ENCODE measurements at places on chromosomes 11 and 22.

DNA sequence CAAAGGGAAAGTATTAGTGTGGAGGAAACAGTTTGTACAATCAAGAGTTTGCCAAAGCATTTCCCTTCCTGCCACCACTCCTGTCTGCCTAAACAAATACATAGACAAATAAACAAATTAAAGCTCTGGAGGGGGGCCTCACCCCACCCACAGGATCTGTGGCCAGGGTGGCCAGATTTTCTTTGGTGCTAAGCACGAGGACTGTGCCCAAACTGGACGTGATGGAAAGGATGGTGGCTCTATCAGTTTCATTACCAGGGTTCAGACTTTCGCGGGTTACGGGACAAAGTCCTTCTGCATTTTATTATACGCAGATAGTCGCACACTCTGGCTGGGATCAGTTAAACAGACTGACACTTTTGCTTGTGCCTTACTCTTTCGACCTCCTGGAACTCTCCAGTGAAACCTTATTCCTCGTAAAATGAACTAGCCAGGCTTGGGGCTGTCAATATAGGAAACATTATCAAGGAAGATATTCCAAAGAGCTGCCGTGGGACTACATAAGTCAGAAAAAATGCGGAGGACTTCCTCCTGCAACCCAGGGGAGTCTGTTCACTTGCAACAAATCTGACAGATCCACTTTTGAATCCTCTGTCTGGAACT lies 11.2 kb downstream of the BARX2 start:
- no peak for DNase-seq

DNA sequence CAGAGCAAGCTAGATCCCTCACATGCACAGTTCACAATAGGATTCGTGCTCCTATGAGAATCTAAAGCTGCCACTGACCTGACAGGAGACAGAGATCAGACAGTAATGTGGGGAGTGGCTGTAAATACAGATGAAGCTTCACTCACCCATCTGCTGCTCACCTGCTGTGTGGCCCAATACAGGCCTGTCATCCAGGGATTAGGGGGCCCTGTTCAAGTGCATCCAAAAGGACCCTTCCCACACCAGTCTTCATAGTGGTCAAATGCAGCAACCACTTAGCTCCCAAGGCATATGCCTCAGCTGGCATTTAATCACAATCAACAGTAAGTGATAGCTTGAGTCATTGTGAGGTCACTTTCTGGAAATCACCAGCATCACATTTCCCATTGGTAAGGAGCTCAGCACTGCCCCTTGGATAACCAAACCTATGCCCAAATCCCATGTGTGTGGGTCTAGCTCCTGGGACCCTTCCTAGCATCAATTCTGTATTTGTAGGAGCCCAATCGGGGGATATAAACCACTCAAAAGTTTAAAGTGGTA lies 65.6 kb downstream of the OR4C45 start:
- no peak for DNase-seq

DNA sequence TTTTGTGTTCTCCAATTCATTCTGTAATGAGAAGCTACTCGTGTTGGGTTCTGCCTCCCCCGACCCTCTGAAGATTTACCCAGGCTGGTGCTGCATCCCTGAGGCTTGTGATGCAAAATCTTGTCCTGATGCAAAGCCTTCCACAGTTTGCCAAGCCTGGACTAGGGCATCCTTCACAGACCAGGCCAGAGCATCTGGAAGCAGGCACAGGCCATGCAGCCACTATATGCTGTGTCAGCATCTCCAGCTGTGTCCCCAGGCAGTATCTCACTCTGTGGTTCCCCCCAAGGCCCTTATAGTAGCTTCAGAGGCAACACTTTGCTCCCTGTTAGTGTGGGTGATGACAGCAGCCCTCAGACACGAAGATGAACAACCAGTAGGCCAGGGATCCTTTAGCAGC lies 77.3 kb upstream of the RCN1 start:
- DNase-seq: no peak

- DNase-seq: no peak
These were observed 205.6 kb downstream of the ADAMTS15 start for GRCh38 chr11:130653838-130654636.

GRCh38 chr11:94750319-94751217 lies 17.6 kb upstream of the AMOTL1 start:
- DNase-seq: no peak

DNA sequence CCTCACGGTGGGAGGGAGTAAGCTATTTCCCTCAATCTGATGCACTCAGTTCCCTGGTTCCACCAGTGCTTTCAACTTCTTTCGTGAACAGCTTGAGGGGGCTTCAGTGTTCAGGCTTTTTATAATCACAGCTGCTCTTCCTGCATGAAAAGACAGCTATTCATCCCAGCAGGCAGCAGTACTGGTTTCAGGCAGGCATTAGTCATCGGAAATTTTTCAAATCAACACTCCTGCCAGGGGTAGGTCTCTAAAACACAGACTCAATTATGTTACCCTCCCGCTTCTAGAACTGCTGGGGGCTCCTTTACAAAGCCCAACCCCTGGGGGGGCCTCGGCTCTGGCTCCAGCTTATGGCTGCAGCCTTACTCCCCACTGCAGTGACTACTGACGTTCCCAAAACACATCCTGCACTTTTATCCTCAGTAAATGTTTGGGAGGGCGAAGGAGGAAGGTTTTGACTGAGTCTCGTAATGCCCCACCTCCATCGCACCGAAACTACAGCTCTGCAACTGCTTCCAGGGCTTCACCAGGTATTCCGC lies 5.8 kb downstream of the POLDIP3 start:
- no peak for DNase-seq

DNA sequence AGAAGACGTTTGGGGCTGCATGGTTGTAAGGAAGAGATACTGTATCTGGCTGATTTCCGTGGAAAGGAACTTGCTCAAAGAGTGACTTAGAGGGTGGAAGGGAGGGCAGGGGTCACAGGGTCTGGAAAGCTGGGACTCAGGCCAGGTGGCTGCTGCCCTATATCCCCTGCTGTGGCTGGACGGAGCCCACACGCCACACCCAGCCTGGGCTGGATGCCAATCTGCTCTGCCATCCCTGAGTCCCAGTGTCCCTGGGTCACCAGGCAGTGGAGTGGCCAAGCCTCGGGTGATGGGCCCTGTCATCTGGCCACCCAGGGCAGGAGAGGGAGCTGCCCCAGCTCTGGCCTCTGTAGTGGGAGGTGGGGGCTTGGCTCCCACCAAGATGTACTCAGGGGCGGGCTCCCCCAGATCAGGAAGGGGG lies 26.5 kb upstream of the KRTAP5-7 start:
- no peak for DNase-seq
